HT1080 (cell line): ENCODE measurements at places on chromosomes 5 and 9.

GRCh38 chr9:132662152-132662945 is 7.4 kb downstream of the DDX31 start:
- no peak for DNase-seq

- no peak for DNase-seq
These were observed 17.2 kb upstream of the UBE2QL1 start for GRCh38 chr5:6431214-6432195.

DNA sequence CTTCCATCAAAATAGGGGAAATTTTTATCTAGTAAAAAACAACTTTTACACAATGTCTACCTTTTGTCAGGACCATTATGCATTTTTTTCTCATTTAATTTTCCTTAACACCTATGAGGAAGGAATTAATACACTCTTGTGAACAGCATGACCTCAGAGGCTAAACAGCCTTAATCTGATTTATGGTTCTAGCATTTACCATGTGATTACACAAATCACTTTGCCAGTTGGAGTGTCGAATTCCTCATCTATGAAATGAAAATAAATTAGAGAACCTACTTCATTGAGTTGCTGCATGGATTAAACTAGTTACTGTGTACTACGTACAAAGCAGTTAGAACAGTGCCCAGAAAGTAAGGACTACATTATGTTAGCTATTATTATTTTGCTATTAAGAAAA is 187.7 kb upstream of the MPDZ start:
- DNase-seq, result no peak

- no peak for DNase-seq
These were observed 444.7 kb downstream of the PLK2 start for GRCh38 chr5:58015175-58015574.

- no peak for DNase-seq
These were observed 10.1 kb downstream of the LMX1B start for GRCh38 chr9:126623667-126624478.

DNA sequence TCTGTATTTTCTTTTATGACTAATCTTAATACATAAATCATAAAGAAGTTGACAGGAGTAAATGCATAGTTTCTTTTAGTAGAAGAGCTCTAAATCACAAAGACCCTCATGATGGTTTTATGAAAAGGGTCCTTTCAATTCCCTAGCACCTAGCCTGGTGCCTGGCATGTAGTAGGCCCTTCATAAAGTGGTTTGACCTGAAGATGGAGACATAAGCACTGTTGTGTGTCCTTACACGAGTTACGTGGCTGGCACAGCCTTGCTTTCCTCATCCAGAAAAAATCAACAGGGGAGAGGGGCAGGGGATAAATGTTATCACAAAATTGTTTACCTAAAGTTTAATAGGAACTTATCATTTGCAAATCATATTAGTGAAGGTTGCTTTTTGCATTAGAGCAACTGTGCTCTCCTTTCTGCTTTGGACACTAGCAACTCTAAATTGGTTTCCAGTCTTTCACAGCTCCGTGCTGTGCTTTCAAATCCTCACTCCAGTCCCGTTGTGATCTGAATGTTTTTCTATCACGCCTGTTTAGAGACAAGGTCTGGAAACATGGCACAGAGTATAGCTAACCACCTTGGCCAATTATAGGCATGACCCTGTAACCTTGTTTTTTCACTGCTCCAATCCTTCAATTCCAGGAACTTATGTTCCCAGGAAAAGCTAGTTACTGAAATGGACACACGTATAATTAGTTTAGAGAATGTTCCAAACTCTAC is 55.7 kb downstream of the ARL15 start:
- no peak for DNase-seq

- no peak for DNase-seq
These were observed 13.2 kb downstream of the IRX2 start for GRCh38 chr5:2738156-2738699.

- no peak for DNase-seq
These were observed 151.2 kb upstream of the ADRA1B start for GRCh38 chr5:159765135-159765433.

GRCh38 chr5:6043491-6044310 is 334.6 kb downstream of the MED10 start:
- no peak for DNase-seq

DNA sequence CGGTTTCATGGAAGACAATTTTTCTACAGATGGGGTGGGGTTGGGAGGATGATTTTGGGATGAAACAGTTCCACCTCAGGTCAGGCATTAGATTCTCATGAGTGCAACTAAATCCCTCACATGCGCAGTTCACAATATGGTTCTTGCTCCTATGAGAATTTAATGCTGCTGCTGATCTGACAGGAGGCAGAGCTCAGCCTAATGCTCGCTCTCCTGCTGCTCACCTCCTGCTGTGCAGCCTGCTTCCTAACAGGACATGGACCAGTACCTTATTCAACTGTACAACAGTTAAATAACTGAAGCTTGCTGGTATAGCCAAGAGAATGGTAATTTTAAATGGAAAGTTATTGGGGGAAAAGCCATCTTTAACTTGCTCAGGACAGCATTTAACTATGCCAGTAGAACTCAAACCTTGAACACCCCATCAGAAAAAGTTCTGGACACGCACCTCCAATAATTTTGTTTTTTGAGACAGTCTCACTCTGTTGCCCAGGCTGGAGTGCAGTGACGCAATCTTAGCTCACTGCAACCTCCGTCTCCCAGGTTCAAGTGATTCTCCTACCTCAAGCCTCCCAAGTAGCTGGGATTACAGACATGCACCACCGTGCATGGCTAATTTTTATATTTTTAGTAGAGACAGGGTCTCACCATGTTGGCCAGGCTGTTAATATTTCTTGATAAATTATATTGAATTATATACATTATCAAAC is 27.7 kb downstream of the HMGCR start:
- DNase-seq, result no peak

GRCh38 chr5:162911873-162912272 is 525.5 kb upstream of the CCNG1 start:
- no peak for DNase-seq

DNA sequence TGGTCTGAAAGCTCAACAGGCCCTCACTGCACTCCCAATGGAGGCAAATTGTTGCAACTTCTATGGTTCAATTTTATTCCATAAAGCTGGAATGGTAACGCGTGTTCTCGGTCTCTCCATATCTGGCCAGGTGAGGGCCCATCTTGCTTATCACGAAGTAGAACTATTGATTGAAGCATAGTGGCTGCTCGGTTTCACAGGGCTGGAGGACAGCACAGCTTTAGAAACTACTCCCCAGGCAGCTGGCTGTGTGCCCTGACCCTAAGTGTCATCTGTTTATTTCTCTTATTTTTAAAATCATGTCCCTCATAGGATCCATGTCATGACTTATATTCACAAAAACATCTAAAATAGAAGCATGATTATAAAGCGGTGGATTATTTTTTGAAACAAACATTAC is 223.4 kb downstream of the NPR3 start:
- no peak for DNase-seq

DNA sequence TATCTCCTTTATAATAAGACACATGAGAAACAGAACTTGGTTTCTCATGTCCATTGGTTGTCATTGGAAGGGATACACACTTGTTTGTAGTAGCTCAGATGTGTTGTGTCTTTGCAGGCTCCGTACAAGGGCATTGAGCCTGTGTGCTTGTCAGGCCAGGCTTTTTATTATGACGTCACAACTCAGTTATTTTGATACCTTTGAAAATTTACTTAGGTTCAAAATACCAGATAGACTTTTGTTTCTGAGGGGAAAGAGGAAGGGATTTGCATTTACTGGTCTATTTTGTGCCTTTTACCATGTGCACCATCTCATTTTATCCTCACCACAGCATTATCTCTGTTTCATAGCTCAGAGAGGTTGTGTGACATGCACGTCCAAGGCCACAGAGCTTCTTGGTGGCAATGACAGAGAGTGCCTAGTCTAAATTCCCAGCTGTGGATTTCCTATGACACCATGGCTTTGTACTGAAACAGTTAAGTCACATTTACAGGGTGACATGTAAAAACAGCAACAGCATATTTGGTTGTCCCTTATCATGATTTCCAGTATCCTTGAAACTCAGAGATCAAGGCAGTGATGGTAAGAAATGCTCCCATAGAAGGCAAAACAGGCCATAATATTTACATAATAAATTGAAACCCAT is 268.7 kb downstream of the AOPEP start:
- no peak for DNase-seq

DNA sequence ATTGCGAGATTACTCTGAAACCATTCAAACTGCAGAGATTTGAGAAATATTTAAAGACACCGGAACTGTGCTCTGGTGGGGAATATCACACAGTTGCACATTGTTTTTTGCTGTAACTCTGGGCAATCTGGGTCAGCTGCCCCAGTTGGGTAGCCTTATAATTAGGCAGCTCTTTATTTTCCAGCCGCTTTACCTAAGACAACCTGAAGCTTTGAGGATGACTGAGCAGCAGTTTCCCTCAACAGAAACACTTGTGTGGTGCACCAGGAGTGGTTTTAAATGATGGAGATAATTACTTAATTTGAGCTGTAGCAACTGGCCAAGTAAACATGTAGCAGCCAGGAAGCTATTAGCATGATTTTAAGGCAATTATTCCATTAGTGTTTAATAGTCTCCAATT is 2.9 kb downstream of the PLCXD3 start:
- DNase-seq, result no peak

DNA sequence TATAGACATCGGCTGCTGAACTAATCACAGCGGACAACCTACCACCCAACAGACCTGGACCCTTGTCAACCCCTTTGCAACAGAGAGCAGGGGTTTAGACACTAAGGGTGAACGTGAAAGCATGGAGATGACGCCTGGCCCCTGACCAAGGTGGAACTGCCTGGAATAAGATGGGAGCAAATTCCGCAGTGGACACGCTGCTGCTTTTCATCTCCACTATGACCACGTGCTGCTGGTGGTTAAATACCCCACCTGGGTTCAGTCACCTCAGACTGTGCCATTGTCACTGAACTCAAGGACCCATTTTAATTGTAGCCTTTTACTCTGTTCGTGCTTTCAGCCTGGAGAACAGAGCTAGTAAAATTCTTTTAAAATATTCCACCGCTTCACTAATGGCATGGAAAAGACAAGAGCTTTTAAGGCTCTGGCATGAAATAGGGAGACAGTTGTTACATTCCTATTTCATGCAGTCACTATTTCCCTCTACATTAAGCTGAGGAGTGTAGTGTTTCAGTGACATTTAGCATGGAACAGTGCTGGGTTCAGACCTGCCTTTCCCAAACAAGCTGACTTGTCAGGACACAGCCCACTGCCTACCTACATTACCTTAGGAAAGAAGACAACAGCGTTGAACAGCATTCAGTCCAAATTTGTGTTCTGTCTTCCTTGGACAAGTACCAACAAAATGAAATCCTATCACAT is 96.8 kb downstream of the ANKRD18B start:
- DNase-seq, result peak; percentile 61

GRCh38 chr9:123312306-123312877 is 43.6 kb upstream of the CRB2 start:
- no peak for DNase-seq

- no peak for DNase-seq
These were observed 117.4 kb downstream of the MLLT3 start for GRCh38 chr9:20504930-20505329.

DNA sequence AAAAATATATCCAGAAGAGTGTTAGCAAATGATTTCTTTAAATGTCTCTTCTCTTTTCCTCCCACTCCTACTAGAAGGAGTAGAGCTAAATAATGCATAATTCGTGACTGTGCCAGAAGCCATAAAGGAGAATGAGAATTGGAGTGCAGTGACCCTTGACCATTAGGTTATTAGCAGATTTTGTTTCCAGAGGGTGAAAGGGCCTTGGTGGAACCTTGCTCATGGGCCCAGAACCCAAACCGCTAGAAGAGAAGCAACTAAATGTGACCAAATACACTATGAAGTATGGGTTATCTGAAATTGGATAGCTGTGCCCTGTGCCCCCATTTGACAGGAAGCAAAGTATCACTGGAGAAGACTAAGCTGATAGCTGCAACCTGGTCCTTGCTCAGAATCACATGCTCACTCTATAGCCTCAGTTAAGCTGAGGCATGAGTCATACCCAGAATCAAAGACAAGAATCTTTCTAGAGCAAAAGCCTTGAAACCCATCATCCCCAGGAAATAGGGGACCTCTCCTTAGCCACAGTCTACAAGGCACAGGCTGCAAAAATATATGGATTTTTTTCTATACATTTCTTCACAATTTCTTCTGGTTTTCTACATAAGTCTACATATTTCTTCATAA is 36.3 kb downstream of the CAPSL start:
- peak; percentile 74 for DNase-seq

DNA sequence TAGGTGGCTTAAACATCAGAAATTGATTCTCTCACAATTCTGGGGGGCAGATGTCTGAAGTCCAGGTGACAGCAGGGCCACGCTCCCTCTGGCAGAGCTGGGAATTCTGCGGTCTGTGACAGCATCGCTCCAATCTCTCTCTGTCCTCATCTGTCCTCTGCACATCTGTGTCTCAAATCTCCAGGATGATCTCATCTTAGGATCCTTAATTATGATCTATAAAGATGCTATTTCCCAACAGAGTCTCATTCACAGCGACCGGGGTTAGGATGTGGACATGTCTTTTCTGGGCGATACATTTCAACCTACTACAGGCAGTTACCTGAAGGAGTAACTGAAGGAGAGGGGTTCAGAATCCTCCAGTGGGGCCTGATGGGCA is 31.4 kb downstream of the ANKRD33B start:
- DNase-seq, result peak; percentile 54

GRCh38 chr5:116374434-116374852 is 200.2 kb downstream of the SEMA6A start:
- DNase-seq, result peak; percentile 42

DNA sequence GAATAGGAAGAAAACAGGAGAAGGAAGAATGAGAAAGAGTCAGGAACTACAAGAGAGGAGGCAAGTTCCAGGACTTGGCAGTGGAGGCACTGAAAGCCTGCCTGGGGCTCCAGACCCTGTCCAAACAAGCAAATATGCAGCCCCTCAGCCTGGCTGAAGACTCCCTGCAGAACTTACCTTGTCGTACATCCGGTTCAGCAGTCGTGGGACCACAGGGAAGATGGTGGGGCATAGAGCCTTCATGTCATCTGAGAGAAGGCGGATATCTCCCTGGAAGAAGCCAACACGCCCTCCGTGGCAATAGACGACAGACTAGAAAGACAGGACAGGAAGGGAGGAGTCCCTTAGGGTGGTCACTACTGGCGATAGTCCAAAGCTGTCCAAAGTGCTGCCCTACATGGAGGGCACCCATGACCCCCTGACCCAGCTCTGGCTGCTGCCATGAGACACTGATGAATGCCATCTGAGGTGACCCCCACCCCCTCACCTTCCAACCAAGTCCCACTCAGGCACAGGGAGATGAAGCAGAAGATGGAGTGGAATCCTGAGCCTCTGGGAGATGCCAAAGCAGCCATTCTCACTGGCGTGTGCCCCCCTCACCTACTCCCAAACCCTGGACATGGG is 27.7 kb upstream of the MEIKIN start:
- no peak for DNase-seq

- no peak for DNase-seq
These were observed 287.5 kb downstream of the ELAVL2 start for GRCh38 chr9:23538461-23539003.

DNA sequence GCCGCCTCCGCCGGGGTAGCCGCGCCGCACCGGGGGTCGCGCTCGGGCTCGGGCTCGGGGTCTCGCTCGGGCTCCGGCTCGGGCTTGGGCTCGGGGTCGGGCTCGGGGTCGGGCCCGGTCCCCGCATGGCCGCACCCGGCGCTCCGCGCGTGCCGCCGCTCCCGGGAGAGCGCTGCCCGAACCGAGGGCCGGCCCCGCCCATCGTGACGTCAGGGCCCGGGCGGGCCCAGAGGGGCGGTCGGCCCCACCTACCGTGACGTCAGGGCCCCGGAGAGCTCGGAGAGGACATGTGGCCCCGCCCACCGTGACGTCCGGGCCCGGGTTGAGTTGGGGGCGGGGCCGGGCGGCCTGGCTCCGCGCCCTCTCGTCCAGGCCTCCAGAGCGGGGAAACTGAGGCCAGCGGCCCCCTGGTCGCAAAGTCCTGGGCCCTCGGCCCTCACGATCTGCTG is at the start of gene NSMF:
Gene NSMF, minus strand, starts transcription at position 183 of the 449 bp plus-strand sequence. CDS start 232 bp downstream, outside the sequence.
- DNase-seq, result peak; percentile 78
